ENCODE measurements at places on chromosomes 13 and 19.

- DNase-seq, result no peak
These were observed 171.8 kb downstream of the GPC6 start for GRCh38 chr13:93398167-93399035.

GRCh38 chr13:26999499-26999898 lies 172.1 kb downstream of the USP12 start:
- no peak for DNase-seq

GRCh38 chr19:49431330-49431749 lies 6.2 kb downstream of the GFY start:
- DNase-seq, result no peak

DNA sequence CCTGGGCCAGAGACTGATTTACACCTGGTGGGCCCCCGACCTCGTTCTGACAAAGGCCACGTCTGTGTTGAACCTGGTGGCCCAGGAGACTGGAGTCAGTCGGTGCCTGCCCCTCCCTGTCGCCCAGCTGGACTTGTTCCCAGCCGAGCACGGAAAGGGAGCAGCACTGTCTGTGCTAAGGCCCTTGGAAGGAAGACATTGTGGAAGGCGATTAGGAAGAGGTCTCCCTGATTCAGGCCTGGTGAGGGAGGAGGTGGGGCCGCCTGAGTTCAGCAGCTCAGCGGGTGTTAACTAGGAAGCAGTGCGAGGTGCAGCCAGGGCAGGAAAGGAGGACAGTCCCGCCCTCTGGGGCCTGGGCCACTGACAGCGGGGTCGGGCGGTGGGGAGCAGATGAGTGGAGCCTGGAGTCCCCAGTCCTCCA lies 64.7 kb downstream of the GPR12 start:
- no peak for DNase-seq

- no peak for DNase-seq
These were observed 46.4 kb downstream of the PSG3 start for GRCh38 chr19:42693760-42694350.

DNA sequence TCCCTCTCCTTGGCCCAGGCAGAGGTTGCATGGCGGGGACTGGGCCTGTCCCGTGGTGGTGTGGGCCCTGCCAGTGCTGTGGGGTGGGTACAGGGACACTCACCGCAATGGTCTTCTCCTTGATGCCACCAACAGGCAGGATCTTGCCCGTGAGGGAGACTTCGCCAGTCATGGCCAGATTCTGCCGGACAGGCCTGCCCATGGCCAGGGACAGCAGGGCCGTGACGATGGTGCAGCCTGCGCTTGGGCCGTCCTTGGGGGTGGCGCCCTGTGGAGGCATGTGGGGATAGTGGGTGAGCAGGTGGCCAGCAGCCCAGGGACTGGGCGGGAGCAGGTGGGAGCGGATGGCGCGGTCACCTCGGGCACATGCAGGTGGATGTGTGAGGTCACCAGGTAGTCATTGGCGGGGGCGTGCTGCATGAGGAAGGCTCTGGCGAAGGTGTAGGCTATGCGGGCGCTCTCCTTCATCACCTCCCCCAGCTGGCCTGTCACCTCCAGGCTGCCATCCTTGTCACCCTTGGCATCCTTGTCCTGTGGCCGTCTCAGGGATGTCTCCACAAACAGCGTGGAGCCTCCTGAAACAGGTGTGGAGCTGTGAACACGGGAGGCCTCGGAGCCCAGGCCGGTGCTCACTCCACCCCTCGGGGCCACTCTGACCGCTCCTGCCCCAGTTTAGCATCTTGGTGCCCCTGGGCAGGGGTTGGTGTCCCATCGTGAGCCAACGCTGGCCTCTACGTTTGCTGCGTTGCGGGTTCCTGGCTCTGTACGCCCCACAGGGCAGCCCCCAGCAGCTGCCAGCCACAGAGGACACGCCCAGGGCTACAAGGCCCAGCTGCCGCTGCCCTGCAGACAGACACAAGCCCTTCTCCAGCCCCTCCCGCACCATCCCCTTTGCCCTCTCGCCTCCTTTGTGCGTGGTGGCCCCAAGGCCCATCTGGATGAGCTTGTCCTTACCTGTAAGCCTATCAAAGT lies 3.4 kb downstream of the RPL36 start:
- DNase-seq, result no peak

GRCh38 chr13:42113478-42113877 lies 65.0 kb downstream of the DGKH start:
- no peak for DNase-seq

GRCh38 chr19:35966771-35967170 lies 28.2 kb upstream of the SDHAF1 start:
- no peak for DNase-seq

GRCh38 chr13:87712012-87712411 lies 40.8 kb downstream of the SLITRK5 start:
- DNase-seq, result no peak

GRCh38 chr19:17855280-17856152 lies 4.2 kb upstream of the RPL18A start:
- peak; percentile 49 for DNase-seq

DNA sequence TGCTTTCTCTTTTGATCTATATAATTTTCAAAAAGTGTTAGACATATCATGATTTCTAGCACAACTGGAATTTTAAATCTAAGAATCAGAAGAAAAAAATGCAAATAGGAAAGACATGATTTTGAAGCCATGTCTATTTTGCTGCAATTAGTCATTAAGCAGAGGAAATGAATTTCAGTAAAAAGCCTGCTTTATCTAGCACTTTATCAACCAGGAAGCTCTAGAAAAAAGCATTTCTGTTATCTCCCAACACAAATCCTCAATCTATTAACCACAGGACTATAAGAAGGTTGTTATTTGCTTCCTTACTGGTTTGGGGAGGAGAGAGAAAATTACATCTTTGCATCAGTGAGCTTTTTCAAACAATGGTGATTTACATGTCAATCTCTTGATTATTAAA lies 716.7 kb downstream of the DIAPH3 start:
- no peak for DNase-seq

- no peak for DNase-seq
These were observed 38.7 kb downstream of the SLC7A1 start for GRCh38 chr13:29556742-29557141.

- DNase-seq, result no peak
These were observed 2.0 kb upstream of the MAB21L1 start for GRCh38 chr13:35478271-35479037.

DNA sequence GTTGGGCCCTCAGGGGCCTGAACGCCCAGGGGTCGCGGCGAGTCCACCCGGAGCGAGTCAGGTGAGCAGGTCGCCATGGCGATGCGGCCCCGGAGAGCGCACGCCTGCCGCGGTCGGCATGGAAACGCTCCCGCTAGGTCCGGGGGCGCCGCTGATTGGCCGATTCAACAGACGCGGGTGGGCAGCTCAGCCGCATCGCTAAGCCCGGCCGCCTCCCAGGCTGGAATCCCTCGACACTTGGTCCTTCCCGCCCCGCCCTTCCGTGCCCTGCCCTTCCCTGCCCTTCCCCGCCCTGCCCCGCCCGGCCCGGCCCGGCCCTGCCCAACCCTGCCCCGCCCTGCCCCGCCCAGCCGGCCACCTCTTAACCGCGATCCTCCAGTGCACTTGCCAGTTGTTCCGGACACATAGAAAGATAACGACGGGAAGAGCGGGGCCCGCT lies at the start of gene CCNA1:
Gene CCNA1, plus strand, starts transcription at position 390 of the 439 bp plus-strand sequence. CDS start 562 bp downstream, outside the sequence.
- no peak for DNase-seq

- DNase-seq, result no peak
These were observed 13.0 kb downstream of the CIC start for GRCh38 chr19:42281827-42282762.

DNA sequence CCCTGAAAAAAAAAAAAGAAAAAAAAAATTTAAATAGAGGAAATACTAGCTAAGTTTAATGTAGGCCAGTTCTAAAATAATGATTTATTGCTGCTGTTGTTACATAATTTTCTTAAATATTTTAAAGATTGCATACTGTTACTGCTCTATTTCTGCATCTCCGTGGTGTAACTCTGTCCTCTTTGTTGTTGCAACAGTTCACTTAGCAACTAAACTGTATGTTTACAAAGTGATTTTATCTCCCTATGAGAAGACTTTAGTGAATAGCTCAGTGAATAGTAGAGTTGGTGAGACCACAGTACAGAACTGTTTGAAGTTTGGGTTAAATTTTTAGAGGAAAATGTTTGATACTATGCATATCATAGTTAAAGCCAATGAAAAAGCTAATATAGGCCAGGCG lies 19.4 kb downstream of the BRCA2 start:
- no peak for DNase-seq

DNA sequence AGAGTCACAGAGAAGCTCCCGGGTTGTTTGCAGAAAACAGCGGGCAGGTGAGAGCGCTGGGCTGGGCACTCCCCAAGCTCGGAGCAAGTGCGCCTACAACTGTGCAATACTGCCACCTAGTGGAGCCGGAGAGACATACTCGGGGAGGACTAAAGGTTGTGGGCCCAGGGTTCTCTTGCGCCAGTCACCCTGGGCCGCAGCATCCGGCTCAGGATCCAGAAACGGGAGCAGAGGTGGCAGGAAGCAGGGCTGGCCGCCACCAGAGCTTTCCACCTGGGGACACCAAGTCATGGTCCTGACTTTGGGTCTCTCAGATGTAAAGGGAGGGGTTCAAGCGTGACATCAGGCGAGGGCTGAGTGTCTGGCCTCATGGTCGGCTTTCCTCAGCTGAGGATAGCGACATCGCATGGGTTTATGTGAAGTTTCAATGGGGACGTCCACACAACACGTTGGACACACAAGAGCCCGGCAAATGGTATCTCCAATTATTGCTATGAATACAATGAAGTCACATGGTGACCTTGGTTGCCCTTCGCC lies 11.2 kb upstream of the KLK4 start:
- DNase-seq, result peak; percentile 81

DNA sequence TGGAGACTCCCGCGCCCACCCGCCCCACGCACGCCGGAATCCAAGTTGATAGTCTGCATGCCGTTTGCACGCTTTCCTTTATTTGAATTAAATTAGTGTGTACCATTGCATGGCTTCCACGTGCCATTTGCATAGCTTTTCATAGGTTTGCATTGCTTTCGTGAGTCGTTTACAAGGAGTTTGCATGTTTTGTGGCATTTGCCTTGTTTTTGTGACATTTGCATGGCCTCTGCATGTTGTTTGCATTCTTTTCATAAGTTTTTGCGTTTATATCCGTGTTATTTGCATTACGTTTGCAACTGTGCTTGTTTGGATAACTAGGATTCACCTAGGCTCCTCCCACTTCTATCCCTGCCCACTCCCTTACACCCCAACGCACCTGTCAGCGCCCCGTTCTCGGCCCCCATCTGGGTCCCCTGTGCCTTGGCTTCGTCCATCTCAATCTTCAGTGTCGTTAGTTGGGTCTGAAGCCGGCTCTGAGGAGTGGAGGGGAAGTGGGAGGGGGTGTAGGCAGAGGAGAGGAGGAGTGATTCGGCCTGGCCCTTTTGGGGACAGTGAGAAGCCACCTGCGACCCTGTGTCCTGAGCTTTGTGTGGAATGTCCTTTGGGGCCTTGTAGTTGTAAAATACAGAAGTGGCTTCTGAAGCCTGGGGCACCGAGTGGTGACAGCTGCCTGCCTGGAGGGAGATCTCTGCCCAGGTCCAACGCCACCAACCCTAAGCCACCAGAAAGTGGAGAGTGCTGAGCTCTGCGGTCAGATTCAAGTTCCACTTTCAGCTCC lies 2.4 kb downstream of the CCDC194 start:
- no peak for DNase-seq

DNA sequence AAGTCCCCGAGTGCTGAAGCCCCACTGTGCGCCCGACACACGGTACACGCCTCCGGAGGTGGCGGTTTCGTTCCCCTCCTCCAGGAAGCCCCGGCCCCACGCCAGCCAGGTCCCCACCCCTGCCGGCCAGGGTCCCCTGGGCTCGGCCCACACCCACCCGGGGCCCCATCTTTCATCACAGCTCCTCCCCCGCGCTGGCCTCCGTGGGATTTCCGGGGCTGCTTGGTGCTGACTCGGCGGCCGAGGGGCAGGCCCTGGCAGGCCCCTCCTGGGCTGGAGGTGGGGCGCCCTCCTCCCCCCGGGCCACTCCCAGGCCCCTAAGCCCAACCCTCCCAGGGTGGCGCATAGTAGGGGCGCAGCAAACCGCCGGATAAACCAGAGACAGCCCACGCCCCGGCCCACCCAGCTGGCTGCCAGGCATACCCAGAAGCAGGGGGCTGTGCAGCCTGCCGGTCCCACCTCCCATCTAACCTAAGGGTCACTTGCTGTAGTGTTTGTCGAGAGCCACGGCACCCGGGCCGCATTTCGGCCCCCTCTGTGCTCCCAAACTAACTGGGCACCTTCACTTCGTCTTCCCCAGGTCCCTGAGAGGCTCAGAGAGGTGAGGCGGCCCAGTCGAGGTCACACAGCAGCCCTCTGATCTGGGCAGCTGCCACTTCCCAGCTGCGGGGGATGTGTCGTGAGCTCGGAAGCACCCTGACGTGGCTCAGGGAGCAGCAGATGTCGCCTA lies 6.6 kb downstream of the ZBTB7A start:
- no peak for DNase-seq

DNA sequence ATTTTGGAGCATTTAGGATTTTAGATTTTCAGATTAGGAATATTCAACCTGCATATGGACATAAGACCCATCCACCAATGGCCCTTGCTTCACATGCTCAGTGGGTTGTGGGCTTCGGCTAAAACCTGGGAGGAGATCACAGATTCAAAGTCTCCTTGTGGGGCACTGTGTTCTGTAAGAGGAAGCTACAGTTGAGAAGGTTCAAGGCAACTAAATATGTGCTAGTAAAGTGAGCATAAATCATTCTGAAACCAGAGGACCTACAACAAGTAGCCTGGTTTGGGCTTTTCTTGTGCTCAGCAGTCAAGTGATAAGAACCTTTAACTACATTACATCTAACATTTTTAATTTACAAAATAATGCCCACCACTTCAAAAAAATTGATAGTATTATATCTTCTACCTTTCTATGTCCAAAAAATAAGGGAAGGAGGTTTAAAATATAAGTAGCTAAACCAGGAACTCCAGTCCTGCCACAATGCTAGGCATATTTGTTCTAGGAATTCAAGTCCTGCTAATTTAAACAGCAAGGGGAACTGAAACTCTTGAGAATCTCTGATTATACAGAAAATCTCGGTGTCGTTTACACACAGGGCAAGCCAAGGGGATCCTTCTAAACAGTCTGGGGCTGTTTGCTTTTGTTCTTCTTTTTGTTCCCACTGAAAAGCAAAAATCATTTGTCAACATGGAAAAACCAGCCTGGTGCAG lies 36.6 kb downstream of the FOXO1 start:
- no peak for DNase-seq

DNA sequence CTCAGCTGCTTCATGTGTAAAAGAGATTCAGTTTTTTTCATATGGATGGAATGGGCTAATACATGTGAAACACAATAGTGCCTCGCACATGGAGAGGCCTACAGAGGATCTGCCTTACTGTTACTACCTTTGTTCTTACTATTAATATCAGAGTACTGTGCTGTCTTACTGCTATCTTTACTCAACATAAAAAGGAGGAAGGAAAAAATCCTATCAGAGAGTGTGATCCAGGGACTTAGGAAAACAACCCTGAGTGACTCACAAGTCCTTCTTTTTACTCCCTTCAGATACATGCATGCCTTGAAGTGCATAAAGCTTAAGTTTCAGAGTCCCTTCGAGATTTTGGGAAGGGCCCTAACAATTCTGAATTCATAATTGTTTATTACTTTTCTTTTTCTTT lies 136.8 kb downstream of the TBC1D4 start:
- no peak for DNase-seq

Data from renal cortex interstitium (tissue), 15 donors.